ENCODE measurements at places on chromosomes 2 and 18.

GRCh38 chr2:43174368-43174916, 52.0 kb downstream of the ZFP36L2 start:
- DNase-seq, result peak; percentile 35

DNA sequence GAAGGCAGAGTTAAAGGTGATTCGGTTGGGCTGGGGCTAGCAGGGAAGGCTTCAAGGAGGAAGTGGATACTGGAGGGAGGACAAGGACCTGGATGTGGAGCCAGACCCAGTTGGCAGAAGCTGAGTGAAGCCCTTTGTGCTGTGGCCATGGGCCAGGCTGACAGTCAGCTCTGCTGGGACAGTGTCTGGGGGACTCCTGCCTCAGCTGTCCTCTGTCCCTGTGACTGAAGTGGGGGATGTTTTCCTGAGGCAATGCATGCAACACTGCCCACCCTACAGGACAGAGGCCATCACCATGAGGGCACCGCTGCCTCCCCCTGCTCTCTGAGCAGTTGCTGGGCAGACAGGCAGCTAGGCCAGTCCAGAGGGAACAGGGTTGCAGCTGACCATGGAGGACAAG, 40.0 kb downstream of the ST8SIA5 start:
- no peak for DNase-seq

GRCh38 chr18:2997429-2997828, 15.5 kb downstream of the LPIN2 start:
- no peak for DNase-seq

DNA sequence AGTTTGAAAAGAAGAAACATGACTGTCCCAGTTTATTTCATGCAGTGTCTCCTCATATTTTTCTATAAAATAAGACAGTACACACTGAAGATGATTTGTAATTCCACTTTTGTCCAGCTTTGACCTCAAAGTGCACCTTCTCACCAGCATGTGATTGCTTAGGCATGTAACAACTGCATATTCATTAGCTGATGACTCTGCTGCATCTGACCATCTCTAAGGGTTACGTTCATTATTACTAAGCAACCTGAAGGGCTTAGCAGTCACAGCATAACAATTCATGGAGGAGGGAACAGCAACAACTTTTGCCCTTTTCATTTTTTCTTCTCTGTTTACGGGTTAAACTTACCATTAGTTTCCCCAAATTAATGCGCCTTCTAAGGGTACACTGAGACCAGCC, 330.6 kb upstream of the PIK3C3 start:
- no peak for DNase-seq

GRCh38 chr2:240523451-240524281, 34.1 kb downstream of the ANKMY1 start:
- no peak for DNase-seq

Measured in stimulated activated CD8-positive, alpha-beta memory T cell treated with anti-CD3 and anti-CD28 coated beads, Interleukin-7, amount 100 ng/mL, for 24 hours (primary cell).